ENCODE measurements at places on chromosomes 3 and 15.

DNA sequence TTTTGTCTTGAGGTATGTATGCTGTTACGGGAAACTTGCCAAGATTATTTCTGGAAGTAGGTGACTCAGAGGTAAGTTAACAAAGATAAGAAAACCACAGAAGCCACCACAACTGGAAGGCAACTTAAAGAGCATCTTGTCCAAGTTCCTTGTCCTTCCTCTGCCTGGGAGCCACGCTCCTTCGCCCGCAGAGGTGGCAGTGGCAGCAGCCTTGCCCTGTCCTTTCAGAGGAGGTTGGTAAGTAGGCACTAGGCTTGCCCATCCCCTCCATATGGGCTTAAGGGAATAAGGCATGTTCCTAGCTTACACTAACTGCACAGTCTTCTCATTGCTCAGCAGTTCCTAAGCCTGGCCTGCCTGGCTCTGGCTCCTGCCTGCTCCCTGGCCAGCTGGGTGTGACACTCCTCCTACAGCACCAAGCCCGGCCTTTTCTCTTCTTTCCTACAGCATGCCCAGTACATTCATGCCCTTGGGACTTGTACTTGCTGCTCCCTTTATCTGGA, 48.0 kb upstream of the RAB6B start:
- no peak for DNase-seq

DNA sequence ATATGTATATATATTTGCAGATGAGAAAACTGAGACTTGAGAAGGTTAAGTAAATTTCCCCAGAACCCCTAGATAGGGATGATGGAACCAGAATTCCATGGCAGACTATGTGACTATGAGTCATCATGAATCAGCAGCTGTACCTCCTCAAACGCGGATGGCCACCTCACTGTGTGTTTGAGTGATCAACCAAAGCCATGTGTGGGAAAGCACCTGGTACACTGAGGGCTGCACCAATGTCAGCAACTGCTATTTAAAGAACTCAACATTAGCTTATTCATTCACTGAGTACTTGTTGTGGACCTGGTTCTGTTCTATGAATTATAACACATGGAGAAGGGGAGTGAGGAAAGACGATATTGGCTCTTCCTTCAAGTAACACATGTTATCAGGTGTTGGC, 377.0 kb downstream of the GAP43 start:
- DNase-seq, result no peak

- no peak for DNase-seq
Measured at GRCh38 chr3:36817806-36818533, 53.6 kb upstream of the DCLK3 start.

GRCh38 chr3:4306860-4307259, 3.7 kb downstream of the SETMAR start:
- no peak for DNase-seq
